ENCODE measurements at places on chromosomes 13 and 19.

DNA sequence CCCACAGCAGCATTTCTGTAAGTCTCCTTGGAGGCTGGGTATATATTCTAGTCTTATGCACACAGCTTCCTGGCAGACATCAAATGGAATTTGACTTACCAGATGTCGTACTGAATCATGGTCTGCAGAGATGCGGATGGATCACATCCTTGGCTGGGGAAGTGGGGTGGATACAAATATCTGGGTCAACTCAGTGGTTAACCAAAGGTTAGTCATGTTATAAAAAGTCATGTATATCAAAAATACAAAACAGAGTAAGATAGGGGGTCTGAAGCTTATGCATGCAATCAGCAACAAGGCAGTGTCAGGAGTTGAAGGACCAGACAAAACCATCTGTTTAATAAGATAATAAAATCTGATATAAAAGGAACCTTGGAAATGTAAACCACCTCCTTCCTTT is 61.9 kb downstream of the WASF3 start:
- DNase-seq, result no peak

GRCh38 chr13:95355494-95355893 is 54.2 kb upstream of the ABCC4 start:
- DNase-seq, result no peak

DNA sequence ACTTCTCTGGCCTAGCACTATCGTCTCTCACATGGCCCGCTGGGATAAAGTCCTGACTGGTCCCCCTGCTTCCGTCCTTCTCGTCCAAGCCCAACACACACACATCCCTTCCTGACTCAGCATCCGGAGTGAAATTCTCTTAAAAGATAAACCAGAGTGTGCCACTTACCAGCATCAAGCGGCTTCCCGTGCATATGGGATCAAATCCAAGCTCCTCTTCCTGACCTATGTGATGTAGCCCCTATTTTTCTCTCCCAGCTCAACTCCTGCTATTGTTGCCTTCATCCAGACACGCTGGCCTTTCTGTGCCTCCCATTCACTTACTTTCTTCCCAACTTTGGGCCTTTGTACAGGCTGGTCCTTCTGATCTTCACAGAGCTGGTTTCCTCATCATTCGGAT is 530.4 kb downstream of the DIAPH3 start:
- DNase-seq, result no peak

DNA sequence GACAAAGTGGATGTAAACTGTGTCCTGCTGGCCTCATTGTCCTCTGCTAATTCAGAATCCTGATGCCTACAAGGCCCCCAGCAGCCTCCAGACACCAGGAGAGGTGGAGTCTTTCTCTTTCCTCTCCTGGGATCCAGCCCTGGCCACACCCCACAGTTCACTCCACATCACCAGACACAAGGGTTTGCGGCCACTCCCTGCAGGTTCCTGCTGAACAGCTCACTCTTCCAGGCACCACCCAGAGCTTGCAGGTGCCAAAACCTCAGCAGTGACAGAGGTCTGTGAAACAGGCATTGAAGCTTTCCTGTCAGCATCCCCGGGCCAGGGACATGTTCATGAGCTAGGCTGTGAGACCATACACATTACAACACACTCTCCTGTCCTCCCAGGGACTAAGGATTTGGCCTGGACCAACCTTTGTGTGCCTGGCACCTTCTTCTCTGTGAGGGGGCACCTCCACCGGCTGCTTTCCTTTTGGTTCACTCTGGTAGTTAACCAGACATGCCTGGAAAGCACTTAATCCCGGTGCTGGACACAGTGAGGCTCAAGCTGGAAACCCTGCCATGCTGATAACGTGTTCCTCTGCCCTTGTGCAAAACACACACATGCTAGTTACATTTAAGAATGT is 11.1 kb upstream of the ATP12A start:
- no peak for DNase-seq

DNA sequence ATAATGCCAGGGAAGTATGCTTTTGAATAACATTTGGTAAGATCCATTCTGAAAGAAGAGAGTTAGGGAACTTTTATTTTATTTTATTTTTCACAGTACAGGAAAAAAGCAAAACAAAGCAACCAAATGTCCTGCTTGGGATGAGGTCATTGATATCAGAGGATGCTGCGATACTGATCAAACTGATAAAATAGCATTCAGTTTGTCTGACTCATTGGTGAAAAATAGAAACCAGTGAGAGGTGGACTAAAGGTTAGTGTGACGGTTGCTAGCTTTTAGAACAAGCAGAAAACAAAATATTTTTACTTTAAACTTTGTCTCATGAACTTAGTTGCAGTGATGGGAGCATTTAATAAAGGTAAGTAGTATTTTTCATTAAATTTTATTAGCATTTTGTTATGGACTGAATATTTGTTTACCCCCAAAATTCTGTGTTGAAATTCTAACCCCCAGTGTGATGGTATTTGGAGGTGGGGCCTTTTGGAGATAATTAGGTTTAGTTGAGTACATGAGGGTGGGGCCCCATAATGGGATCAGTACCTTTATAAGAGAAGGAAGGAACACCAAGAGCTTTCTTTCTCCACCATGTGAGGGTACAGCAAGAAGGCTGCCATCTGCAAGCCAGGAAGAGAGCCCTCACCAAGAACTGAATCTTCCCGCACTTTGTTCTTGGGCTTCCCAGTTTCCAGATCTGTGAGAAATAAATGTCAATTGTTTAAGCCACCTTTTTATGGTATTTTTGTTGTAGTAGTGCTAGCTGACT is 37.3 kb downstream of the ITGBL1 start:
- no peak for DNase-seq

GRCh38 chr19:2385053-2385721 is 25.1 kb downstream of the TMPRSS9 start:
- no peak for DNase-seq

GRCh38 chr19:51246164-51246552 is 4.7 kb upstream of the SIGLECL1 start:
- DNase-seq, result no peak

GRCh38 chr13:29674532-29674931 is 79.0 kb upstream of the SLC7A1 start:
- DNase-seq, result no peak

DNA sequence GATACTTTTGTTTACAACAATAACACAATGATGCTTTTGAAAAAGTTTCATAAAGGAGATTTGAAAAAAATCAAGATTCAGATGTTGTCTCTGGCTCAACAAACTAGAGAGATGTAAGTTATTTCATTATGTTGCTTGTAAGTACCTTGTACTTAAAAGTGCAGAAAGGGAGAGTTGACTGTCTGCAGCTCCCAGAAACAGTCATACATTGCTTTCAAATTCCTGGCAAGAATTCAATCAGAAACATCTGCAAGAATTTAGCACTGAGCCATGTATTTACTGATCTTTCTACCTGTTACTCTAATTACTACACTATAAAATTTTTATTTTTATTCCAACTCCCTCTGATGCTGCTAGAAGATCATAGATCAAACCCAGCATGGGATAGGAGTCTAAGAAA is 1261.3 kb upstream of the SPRY2 start:
- no peak for DNase-seq

DNA sequence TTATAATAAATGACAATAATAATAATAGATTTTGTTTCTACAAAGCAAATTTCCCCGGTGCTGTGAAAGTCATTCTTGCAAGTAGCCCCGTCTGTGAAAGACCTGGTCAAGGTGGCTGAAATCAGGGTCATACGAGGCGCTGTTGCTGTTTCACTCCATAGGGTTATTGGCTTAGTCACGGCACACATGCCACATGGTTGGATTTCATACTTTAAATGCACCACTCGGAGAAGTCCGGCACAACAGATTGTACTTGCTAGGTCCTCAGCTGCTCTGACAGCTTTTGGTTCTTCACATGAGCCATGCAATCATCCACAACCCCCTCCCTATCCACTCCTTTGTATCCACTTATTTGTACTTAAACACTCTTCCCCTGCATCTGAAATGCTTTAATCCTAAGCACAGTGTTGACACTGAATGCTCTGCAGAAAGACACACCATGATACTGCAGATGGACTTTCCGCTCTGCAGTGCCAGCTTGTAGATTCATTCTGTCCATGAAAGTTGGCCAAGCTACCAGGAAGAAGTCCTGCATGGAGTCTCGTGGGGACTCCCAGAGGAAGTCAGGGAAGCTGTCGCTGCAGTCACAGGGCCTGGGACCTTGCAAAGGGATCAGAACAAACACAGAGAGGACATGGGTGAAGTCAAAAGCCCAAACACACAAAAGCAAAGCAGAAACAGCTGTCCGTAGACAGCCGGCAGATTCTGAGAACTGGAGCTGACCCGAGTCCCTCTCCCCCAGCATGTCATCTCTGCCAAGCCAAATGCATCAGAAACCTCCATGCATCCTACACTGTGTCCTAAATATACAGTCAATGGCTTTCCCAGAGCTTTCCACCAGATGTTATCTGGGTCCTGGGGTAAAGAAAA is 124.6 kb downstream of the COL4A2 start:
- DNase-seq, result no peak

DNA sequence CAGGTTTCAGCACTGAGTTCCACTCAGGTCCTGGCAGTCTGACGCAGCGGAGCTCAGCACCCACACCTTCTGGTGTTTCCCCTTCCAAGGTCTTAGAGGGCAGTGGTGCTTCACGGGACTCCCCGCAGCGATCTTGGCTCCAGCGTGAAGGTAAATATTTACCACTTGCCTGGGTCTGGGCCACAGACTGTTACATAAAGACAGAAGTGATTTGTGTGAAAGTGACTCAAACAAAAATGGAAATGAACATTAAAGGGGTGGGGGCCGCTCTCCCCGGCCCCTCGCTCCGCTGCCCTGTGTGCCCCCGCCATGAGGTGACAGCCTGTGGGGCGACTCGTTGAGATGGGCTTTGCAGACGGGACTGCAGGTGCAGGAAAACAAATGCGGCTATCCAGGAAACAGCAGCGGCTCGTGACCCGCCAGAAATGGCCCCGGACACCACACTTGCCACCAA is 55.0 kb downstream of the GGACT start:
- peak; percentile 34 for DNase-seq

GRCh38 chr19:50759886-50760285 is 10.4 kb upstream of the GPR32 start:
- DNase-seq, result no peak

GRCh38 chr19:32691952-32692726 is 518 bp downstream of the NUDT19 start:
- DNase-seq, result peak; percentile 93

DNA sequence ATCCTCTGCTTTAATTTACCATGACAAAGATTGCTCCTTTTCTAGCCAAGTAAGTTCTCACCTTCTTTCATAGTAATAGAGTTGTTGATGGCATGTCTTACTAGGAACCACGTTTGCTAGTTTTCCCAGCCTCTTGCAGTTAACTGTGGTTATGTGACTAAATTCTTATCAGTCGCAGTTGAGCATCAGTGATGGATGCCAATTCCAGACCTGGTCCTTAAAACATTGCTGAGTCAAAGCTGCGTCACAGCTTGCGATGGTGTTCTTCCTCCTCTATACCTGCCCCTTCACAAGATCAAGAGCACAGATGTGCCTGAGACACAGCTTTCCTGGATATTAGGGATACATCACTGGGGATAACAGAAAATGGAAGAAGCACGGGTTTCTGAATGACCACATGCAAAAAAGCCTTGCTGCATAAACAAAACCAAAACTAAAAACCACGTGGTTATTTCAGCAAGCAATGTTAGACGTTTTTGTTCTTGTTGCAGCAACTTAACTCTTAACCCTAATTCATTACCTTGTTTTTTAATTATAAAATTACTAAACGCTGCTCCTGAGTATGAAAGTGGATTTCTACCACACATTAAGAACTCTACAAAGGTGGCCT is 97.6 kb upstream of the DACH1 start:
- no peak for DNase-seq
